ENCODE measurements at places on chromosomes 16 and 17.

- no peak for DNase-seq
Observed at GRCh38 chr16:9118170-9118569, 26.7 kb downstream of the HAPSTR1 start.

DNA sequence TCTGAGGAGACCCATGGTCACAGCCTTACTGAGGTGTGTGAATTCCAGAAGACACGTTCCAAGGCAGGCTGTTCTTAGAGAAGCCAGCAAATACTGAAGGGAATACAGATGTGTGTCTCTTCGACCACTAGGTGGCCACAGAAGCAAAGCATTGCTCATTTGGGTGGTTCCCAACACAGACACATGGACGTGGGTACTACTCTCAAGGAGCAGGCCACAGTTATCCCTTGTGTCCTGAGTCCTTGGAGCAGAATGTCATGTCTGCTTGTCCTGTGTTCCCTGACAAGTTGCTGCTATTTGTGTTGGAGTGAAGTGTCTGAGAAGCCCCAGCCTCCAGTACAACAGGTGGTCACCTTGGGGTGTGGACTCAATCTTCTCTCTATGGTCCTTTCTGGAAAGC lies 30.3 kb downstream of the HMOX2 start:
- DNase-seq = peak; percentile 50

DNA sequence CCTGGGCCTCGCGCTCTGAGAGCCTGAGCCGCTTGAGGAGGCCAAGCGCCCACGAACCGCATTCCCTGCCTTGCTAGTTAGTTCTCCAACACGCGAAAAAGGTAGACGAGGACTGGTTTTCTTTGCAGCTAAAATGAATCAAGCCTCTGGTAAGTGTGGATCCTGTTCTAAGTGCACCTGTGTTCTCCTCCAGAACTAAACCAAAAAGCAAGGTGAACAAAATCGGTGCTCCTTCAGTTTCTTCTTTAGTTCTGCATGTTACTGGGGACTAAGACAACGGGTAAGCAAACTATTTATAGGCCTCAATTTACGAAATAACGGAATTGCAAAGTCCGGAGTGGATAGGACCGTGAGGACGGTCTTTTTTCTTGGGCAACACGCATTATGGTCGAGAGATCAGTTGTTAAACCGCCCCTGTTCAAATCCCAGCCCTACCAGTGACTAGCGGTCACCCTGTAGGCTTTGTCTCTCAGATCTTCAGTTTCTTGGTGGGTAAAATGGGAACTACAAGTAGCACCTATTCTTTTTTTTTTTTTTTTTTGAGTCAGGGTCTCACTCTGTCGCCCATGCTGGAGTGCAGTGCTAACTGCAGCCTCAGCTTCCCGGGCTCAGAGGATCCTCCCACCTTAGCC lies 993 bp upstream of the ANKRD11 start:
- no peak for DNase-seq

DNA sequence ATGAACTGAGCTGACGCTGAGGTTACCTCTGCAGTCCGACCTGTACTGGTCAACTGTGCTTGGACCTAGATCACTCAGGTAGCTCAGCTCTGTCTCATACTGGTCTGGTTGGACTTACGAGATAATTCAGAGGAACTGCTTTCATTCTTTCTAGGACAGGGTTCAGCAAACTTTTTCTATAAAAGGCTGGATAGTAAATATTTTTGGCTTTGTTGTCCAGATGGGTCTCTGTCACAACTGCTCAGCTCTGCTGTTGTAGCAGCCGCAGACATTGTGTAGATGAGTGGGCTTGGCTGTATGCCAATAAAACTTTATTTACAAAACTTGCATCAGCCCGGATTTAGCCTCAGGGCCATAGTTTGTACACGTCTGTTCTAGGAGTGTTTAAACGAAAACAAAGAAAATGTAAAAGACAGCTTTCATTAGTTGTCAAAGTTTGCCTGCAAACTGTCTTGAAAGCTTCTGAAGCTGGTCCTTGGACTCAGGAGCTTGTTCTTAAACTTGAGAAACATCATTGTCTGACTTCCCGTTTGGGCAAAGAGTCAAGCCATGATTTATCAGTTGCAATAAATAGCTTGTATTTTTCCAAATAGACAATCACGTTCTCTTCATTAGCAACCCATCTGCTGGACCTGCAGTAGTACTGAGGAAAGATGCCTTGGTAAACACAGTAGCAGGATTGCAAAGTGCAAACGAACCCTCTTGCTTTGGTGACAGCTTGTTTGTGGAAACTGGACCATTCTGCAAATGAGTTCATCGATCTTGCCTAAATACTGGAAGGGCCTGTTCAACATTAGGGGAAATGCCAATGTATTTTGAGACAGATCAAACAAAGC lies 253.4 kb downstream of the SNX29 start:
- DNase-seq = no peak

DNA sequence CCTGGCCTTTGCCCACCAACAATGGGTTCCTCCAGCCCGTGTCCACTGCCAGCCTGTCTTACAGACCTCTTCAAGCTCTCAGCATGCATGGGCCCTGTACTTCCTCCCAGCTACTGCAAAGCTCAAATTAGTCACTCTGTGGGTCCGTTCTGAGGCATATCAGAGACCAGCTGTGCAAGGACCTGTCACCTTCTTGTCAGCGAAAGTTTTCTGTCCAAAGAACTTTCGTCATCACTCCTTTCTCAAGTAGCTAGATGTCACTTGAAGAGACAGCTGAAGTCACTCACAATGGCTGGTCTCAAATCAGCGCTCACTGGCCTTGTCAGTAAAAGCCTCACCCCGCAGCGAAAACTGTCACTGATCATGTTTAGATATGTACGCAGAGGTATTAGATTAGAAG lies 91.4 kb upstream of the DYNLRB2 start:
- no peak for DNase-seq

GRCh38 chr17:74343121-74343520 lies 17.1 kb downstream of the KIF19 start:
- DNase-seq = no peak

GRCh38 chr17:39667262-39667944 lies 850 bp upstream of the PNMT start:
- DNase-seq = no peak

GRCh38 chr16:10332241-10332640 lies 53.6 kb upstream of the ATF7IP2 start:
- no peak for DNase-seq

DNA sequence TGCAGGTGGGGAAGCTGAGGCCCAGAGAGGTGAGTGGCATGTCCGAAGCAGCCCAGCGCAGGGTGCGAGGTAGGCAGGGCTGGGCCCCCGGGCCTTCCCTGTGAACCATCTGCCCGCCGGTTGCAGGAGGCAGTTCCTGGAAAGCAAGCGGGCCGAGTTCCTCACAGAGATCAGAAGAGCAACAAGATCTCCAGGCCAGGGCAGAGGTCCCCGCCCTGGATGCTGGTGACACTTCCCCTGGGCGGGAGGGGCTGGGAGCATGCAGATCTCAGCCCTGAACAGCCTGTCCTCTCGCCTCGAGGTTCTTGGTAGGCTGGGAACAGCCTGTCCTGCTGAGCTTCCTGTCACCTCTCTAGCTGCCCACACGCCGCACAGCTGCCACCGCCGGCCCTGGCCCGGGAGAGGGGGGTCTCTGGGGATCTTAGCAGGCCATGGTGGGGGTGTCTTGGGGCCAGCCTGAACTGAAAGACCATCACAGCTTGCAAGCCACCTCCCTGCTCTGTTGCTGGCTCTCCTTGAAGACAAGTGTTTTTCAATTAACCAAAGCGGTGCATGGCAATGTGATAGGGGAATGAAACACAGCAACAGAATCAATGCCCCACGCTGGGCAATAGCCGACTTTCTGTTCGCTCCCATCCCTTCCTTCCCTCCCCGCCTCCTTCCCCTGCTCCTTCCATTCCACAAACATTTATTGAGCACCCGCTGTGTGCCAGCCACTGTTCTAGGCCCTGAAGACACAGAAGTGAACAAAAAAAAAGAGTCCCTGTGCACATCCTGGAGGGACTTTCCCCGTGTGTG lies 31.7 kb downstream of the SOCS1 start:
- no peak for DNase-seq

GRCh38 chr17:21370430-21370829 lies 5.7 kb upstream of the KCNJ12 start:
- no peak for DNase-seq

- no peak for DNase-seq
Observed at GRCh38 chr17:49000943-49001342, 3.8 kb downstream of the IGF2BP1 start.

DNA sequence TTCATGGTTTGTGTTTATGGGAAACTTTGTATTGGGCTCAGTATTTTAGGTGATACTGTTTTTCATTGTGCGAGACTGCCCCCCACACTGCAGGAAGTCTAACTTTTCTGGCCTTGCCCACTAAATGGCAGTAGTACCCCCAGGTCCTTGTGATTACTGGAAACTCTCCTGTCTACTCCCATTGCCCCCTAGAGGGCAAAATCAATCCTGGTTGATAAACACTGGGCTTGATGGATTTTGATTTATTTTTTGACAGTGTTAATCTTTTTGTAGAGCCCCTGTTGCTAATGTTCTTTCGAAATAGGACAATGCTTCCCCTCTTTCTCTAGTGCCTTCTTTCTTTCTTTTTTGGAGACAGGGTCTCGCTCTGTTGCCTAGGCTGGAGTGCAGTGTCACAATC lies 15.5 kb downstream of the METTL9 start:
- no peak for DNase-seq

GRCh38 chr17:82228278-82228841 lies 482 bp upstream of the SLC16A3 start:
- DNase-seq = no peak
